Right kidney (tissue), 9 donors: ENCODE measurements at places on chromosomes 2 and 18.

DNA sequence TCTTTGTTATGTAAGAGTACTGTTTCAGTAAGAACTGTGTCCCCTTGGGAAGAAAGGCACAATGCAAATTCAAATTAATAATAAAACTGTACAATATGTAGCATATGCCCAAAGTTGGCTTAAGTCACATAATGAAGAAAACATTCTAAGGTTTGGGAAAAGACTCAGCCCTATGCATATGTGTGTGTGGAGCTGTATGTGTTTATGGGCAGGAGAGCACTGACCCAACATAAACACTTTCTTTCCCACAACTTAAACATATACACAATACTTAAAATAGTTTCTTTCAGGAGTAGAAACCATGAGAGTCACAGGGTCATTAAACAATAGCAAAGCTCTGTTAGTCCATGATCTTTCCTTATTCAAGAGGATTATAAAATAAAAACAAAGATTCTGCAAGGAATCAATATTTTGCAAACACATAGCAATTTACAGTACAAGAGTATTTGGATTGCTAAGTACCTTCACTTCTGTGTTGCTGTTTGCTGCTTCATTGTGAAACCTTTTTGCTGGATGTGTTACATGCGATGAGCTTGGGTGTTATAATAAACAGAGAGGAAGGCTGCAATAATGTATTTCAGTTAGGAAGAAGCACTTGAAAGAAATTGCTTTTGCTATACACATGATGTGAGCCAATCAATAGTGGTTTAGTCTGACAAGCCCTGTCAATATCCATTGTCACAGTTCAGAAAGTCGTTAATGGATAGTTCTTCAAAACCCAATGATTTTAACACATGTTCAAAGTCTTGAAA, 347.3 kb downstream of the ARHGAP15 start:
- DNase-seq: no peak

DNA sequence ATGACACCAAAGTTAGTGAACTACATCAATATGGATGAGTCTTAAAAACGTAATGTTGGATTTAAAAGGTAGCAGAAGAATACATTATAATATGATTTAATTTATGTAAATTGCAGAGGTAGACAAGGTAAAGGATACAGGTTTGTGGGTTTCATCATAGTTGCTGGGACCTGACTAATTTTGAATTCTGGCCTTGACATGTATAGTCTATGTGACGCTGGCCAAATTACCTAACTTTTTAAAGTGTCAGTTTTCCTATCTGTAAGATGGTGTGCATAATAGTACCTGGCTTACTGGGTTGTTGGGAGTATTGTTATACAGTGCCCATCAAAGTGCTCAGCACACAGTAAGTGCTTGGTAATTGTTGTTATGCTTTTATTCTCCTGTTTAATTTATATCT, 34.5 kb downstream of the GALNT1 start:
- DNase-seq: no peak

GRCh38 chr2:187709065-187709464, 154.8 kb upstream of the TFPI start:
- no peak for DNase-seq

DNA sequence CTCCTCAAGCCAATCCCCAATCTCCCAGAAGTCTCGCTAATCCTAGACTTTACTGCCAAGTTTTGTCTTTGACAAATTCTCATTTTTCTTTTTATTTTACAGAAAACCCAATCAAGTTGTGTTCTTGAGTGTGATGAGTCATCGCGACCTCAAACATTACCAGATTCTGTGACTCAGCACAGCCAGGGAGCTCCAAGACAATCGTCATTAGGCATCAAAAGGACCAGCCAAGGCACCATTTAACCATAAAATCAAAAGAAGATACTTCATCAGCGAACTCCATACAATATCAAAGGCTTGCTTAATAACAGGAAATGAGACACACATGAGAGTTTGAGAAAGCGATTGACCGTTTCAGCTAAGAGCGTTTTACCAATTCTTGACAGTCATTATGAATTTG, 146.2 kb upstream of the AGAP1 start:
- no peak for DNase-seq

DNA sequence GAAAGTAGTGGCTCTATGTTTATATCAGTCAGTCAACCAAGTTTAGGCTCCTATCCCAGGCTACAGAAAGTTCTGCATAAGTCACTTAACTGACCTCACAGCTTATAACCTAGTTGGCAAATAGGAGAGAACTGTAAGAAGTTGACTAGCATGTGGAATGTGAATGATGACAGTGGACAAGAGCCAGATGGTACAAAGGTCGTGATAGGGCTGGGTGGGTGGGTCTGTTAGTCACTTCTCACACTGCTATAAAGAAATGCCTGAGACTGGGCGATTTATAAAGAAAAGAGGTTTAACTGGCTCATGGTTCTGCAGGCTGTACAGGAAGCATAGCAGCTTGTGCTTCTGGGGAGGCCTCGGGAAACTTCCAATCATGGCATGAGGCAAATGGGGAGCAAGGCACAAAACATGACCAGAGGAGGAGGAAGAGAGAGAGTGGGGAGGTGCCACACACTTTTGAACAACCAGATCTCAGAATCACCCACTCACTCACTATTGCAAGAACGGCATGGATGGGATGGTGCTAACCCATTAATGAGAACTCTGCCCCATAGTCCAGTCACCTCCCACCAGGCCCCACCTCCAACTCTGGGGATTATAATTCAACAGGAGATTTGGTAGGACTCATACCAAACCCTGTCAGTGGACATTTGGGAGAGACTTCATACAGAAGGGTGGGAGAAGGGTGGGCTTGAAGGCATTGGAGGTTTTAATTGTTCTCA, 68.8 kb downstream of the LTBP1 start:
- DNase-seq: no peak

- DNase-seq: no peak
These were observed 42.5 kb downstream of the SDC1 start for GRCh38 chr2:20182241-20182931.

DNA sequence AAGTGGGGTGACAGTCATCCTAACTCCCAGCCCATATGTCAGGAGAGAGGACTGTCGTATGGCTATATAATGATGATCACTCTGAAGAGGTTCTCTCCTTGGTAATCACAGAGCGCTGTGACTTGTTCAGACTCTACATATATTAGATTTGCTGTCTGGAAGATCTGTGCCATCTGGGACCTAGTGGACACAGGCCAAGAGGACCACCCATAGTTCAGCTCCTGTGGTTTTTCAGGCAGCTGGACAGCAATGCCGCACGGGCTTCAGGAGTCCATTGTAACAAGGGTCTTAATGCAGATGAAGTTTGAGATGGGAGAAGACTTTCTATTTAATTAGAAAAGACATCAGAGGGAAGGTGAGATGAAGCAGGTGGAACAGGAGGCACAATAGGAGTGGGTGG, 40.1 kb upstream of the EPHA4 start:
- no peak for DNase-seq

GRCh38 chr18:75757951-75758350, 330.4 kb upstream of the SMIM21 start:
- no peak for DNase-seq

- DNase-seq: no peak
These were observed 694 bp downstream of the UNC50 start for GRCh38 chr2:98608962-98609604.

DNA sequence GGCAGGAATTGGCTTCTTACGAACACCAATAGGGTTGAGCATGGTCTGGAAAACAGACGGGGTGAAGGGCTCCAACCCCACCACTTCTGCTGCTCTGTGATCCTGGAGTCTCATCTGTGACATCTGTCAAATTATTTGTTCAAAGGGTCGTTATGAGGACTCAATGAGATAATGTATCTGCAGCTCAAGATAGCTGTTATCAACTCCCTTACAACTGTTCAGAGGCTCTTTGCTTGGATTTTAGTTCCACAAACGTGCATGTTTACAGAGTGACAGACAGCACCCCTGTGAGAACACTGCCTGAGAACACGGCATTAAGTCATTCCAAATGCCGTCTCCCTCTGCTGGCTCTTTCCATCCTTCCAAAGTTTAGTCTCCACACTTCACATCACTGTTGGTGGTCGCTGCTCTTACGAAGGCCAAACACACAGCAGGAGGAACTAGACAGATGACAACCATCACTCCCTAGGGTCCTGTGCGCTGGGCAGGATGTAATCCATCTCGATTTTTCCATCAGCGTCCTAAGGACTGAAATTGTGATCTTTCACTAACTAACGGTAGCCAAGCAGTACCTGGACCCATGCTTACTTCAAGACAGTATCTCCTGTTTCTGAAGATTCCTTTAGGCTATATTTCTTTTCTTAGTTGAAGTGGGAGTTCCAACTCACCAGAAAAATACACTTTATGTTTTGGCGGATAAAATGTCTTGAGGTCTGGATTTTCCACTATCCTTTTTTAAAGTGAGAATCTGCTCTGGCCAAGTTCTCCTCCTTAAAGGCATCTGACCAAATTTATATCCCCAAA, 220.3 kb downstream of the ANAPC1 start:
- DNase-seq: no peak

DNA sequence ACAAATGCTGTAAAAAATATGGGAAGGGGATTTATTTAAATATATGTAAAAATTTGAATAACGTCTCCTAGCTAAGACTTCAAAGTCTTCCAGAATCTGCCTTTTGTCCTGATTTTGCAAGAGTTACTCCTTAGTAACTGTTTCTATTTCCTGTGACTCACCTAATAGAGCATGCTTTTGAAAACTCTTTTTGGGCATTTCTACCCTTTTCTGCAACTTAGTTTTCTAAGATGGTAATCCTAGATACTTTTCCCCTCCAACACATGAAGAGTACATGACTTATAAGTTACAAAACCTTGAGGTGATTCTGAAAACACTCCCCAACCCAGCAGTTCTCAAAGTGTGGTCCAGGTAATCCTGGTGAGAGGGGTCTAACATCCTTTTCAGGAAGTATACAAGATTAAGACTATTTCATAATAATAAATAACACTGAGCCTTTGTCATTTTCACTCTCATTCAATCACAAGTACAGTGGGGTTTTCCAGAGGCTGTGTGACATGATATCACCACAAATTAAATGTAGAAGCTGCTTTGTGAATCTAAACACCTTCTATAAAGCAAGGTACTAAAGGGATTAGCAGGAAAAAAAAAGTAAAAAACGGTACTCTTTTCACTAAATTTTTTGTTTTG, 31.9 kb downstream of the PPP4R3B start:
- DNase-seq: no peak

DNA sequence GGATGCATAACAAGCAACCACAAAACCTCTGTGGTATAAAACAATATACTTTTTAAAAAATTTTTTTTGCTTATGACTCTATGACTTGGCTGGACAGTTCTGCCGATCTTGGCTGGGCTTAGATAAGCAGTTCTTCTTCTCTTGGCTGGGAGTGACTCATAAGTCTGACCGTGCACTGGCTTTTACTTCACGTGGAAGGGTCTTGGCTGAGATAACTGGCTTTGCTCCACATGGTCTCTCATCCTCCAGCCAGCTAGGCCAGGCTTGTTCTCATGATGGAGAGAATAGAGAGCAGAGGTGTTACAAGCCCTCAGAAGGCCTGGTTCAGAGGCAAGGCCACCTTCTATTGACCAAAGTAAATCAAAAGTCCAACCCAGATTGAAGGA, 178.9 kb upstream of the SERPINE2 start:
- no peak for DNase-seq

DNA sequence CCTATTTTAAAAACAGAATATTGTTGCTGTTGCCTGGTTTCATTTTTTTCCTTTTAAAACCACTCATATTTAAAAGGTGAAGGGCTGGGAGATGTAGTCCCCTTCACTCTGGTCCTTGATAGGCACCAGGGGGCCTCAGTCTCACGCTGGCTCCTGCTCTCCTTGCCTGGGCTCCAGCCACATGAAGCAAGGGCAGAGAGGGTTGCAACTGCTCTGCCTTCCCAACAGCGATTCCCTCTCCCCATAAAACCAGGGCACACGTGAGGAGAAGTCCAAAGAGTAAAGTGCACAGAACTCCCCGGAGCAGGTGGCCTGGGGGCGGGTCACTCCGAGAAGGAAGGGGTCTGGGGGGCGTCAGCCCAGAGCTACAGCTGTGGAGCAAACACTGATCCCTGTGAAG, 12.8 kb downstream of the TMEM127 start:
- DNase-seq: no peak

DNA sequence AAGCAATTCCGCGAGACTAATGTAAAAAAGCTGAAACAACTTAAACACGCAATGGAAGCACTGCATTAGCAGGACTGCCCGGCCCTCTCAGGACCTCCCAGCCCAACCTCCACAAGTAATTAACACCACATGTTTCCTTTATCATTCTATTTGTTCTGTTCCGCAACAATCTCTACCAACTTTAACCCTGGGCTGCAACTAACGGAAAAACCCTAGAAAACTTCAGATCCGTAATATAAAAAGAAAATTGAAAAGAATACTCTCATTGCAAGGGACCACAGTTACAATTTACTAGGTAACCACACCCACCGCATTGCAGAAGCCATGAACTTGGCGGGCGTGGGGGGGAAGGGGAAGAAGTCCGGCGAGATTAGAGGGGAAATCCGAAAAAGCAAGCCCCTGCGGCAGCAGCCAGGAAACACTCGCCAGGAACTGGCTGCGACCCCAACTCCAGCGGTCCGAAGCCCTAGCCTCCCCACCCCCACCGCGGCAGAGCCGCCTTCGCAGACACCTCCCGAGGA, 1.2 kb downstream of the EPB41L3 start:
- peak; percentile 65 for DNase-seq

- DNase-seq: no peak
These were observed 3.8 kb downstream of the MRPL30 start for GRCh38 chr2:99184811-99185210.

DNA sequence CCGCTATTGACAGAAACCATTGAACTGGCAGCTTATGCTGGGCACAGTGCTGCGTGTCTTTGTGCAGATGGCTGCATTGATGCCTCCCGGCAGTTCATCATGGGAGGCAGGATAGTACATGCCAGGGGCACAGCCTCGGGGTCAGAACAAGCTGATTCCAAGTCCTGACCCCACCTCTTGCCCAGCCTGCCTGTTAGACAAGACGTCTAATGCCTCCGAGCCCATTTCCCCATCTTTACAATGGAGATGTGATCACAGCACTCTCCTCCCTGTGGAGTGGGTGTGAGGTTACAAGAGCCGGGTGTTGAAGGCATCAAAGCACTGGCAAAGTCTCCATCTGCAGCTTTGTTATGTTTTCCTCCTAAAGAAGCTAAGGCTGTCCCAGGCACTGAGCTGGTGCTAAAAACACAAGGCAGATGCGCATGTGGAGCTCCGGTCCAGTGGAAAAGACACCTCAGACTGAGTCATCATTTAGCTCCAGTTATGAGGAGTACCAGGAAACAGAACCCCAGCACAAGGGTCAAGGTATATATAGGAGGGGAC, 125.7 kb upstream of the EPAS1 start:
- no peak for DNase-seq

DNA sequence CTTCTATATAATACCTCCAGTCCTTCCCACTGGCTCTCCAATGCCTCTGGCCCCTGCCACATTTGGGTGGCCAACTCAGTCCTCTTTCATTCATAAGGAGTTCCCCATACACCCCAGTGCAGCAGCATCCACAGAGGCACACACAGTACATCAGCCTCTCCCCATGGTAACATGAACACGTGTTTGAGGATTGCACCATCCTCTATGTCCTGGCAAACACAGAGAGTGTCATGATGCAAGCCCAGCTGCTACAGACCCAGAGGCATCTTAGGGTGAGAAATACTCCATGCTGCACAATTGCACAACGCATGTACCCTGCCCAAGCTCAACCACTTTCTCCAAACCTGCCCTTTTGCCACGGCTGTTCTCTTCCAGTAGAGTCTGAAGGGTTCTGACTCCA, 11.5 kb downstream of the IGFBP5 start:
- DNase-seq: no peak

- no peak for DNase-seq
These were observed 82.5 kb upstream of the OTX1 start for GRCh38 chr2:62968168-62968567.
